Activated T-helper 1 cell treated with anti-CD3 and anti-CD28 coated beads, Interleukin-2, amount 50 U/mL, for 16 hours (primary cell): ENCODE measurements at places on chromosomes 7 and 10.

GRCh38 chr10:62538606-62539005 lies 164.4 kb downstream of the ZNF365 start:
- no peak for DNase-seq

DNA sequence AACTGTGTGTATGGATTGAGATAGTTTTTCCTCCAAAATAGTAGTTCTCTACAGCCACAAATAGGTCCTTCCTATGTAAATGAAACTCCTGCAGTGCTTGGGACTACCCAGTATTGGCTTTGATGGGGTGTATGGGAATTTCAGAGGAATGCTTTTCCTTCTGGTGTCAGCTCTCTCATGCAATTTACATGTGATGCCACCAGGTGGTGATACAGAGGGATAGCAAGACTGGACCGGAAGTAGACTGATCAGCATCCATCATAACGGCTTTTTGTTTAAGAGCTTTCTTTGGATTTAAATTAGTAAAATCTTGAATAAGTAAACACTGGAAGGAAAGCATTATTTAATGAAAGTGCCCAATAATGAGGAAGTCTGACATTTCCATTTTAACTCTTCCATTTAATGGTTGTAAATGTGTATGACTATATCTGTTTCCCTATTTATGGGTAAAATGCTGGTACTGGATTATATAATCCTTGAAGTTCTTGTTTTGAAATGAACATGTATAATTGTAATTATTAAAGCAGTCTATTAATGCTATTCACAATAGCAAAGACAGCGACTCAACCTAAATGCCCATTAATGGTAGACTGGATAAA lies 22.7 kb downstream of the DYNC1I1 start:
- no peak for DNase-seq

- DNase-seq: no peak
These were observed 38.5 kb downstream of the BNIP3 start for GRCh38 chr10:131943021-131943814.

DNA sequence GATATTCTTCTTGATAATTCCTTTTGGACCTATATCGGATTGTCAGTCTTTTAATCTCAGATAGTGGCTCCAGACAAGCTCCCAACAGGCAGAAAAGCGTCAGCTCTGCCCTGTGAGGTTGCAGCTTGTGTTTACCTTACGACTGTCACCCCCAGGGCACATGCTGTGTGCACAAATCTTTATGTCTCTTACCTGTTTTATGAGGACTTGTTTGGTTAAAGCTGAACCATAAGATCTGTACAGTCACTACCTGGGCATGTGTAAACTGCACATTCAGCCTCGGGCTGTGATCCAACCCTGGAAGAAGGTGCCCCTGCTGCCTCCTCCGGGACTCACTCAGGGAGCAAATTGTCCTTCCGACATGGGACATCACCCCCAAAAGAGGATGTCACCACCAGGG lies 119.8 kb downstream of the GALNT17 start:
- DNase-seq: no peak

DNA sequence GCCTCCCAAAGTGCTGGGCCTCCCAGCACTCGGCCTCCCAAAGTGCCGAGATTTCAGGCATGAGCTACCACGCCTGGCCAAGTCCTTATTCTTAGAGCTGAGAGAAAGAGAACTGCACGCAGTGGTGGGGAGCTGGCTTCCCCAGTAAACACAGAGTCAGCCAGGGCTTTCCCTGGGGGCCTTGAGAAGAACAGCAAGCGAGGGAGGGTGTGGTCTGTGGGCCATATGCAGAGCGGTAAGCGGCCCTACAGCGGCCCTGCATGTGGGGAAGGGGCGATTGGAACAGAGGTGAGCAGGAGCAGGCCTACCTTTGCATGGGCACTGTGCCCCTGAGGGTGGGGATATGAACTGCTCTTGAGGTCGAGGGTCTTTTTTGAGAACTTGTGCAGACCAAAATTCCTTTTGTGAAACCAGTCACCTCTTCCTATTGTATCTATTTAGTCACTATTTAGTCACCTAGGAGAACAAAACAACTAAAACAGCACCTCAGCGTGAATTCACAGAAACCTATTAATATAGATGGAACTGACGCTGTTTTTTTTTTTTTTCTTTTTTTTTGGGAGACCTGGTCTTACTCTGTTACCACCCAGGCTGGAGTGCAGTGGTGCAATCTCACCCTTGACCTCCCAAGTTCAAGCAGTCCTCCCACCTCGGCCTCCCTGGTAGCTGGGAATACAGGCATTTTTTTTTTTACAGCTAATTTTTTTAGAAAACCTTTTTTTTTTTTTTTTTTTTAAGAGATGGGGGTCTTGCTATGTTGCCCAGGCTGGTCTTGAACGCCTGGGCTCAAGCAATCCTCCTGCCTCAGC lies 36.9 kb upstream of the SH2D4B start:
- no peak for DNase-seq

DNA sequence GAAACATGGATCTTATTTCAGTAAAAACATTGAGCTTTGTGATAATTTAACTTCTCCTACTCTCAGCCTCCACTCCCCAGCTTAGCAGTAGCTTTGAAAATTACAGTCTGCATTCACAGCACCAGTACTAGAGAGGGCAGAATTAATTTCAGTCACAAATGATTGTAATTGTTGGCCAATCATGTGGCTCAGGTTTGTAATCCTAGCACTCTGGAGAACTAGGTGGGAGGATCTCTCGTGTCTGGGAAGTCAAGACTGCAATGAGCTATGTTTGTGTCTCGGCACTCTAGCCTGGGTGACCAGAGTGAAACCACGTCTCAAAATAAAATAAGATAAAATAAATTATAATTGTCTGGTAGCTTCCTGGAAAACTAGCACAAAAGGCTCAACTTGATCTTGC lies 620.9 kb downstream of the TNS3 start:
- DNase-seq: no peak

DNA sequence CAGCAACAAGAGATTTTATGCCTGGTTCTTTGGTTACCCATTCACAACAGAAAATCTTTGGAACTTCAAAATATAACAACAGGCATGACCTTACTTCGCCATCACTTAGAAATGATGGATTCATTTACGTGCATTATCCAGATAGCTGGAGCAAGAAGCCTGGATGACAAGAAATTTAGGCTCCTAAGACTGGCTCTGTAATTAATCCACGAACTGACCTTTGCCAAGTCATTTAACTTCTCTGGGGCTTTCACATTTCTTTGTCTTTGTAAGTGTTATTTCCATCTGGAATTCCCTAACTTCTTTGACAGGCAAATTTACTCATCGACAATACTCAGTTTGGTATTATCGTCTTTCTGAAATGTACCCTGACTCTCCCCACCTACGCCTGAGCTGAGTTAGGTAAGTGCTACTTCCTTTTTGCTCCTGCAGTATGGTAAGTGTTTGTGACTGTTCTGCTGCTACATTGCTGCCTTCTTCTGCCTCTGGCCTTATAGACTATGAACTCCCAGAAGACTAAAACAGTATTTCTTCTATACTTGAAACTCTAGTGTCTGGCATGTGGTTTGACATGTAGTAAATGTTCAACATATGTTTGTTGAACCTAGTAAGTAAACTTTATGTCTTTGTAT lies 5.5 kb upstream of the MDFIC start:
- peak; percentile 13 for DNase-seq

GRCh38 chr7:17680026-17680425 lies 260.3 kb downstream of the SNX13 start:
- DNase-seq: no peak

DNA sequence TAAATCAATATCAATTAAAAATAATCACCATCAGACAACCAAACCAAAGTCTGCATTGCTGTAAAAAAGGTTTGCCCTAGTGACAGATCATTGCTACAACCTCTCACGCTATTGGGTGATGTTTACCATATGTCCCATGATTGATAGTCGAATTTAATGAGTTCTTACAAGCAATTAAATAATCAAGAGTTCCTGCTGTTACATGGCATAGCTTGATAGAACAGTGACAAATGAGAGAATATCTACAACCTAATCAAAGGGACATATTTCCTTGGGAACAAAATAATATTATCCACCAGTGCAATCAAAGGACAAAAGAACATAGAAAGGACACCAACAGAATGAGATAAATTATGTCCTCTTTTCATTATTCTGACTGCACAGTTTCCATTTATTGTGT lies 387.4 kb downstream of the ETV1 start:
- DNase-seq: no peak

- DNase-seq: no peak
These were observed 263.2 kb upstream of the C7orf33 start for GRCh38 chr7:148327379-148327778.

GRCh38 chr10:101120884-101121653 lies 10.0 kb upstream of the TLX1 start:
- no peak for DNase-seq

GRCh38 chr7:150787321-150788281 lies 12.6 kb downstream of the TMEM176B start:
- no peak for DNase-seq

GRCh38 chr7:133723044-133723443 lies 404.1 kb upstream of the LRGUK start:
- DNase-seq: no peak

DNA sequence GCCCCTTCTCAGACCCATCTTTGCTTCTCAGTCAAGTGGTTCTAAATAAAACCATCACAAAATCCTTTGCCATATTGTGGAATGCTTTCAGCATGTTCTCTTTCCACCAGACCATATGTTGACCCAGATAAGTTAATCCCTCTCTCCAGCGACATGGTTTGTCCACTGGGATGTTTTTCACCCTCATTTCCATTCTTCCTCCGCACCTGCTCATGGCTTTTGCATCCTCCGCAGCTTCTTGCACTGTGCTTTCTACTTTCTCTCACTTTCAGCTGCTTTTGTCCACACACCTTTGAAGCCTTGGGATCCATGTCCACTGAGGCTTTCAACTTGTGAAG lies 52.3 kb upstream of the WAC start:
- no peak for DNase-seq

DNA sequence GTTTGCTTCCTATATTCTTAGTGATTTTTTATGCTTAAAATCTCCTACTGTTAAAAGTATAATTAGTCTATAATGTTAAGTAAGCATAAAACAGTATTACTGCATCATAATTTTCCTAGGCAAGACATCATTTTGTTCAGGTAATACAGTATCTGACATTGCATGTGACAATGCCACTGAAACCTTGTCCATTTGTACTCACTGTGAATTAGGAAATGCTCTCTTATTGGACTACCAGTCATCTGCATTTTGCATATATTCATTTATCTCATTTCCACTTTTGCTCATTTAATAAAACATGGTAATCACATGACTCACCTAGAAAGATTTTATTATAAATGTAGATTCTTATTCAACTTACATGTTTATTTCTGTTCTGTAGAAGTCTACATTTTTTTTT lies 379.1 kb downstream of the ETV1 start:
- no peak for DNase-seq

GRCh38 chr10:7787150-7787856 lies 490 bp downstream of the KIN start:
- no peak for DNase-seq

DNA sequence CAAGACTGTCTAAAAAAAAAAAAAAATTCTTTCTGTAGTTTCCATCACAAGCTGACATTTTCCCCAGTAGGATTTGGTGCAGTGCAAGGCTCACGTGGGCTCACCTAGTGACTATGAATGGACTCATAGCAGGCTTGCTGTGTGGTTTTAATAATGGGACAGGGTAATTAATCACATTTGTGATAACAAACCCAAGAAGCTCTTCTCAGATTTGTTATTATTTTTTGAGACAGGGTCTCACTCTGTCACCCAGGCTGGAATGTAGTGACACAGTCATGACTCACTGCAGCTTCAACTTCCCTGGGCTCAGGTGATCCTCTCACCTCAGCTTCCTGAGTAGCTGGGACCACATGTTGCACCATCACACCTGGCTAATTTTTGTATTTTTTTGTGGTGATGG lies 40.0 kb downstream of the NACAD start:
- no peak for DNase-seq

- no peak for DNase-seq
These were observed 479.7 kb downstream of the RPS24 start for GRCh38 chr10:78513330-78513729.

DNA sequence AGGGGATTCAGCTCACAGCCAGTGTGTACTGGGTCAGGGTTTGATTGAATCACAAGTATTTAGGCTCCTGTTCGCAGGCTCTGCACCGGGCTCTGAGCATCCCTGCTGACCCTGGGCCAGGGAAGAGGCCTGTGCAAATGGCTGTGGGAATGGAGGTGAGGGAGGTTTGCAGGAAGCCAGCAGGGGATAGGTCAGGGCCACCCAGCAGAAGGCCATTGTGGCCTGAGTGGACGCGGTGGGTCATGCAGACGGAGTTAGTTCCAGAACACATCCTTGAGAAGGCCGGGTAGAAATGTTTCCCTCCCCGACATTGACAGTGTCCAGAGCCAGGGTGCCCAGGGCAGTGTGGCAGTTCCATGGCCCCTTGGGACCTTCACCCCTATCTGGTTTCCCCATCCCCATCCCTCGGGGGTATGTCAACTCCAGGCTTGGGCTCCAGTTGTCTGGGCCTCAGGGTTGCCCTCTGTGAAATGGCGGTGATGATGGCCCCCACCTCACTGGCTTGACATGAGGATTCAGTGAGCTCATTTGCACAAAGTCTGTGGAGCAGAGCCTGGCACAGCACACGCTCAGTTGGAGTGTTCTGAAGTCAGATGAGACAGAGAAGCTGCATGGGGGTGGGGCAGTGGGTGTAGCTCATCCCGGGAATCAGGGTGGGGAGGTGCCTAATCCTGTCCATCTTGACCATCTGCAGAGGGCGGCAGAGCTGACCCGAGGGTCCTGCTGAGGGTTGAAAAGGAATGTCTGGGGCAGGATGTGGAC lies 107.6 kb downstream of the ADCY1 start:
- DNase-seq: no peak

DNA sequence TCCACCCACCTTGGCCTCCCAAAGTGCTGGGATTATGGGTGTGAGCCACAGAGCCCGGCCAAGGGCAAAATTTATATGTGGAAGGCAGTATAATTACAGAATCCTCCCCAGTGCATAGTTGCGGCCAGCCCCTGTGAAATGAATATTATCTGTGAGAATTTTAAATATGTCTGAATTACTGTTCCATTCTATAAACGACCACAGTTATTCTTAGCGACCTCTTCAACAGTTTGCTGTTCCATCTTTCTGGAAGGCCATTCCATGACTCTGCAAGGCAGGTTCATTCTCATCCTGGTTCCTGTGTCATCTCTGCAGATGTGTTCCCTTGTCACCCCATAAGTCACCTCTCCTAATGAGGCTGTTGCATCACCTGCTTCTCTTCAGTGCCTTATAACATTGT lies 90.7 kb downstream of the CCDC3 start:
- no peak for DNase-seq

DNA sequence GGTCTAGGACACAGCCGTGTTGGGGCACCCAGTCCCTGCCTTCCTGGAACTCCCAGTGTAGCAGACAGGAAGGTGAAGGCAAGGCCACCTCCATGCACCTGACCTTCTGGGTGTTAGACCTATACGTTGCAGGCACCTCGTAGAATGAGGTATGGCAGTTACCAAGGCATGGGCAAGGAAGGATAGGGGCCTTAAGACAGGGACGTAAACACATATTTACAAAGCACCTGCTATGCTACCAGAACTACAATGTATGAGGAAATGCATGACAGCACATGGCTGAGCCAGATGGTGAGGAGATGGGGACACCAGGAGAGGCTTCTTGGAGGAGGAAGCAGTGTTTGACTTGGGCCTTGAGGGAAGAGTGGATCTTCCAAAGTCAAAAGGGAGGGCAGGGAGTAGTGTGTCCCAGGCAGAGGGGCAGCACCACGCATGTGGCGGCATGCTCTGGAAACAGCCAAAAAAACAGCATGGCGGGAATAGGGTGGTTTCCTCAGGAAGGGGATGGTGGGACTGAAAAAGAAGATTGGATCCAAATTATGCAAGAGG lies 231.2 kb downstream of the FANK1 start:
- DNase-seq: no peak
